Activated T-helper 9 cell treated with anti-CD3 and anti-CD28 coated beads, Interleukin-2, amount 50 U/mL, for 16 hours (primary cell): ENCODE measurements at places on chromosomes 3 and 15.

- no peak for DNase-seq
These were observed 115.0 kb downstream of the CHST2 start for GRCh38 chr3:143234526-143234925.

DNA sequence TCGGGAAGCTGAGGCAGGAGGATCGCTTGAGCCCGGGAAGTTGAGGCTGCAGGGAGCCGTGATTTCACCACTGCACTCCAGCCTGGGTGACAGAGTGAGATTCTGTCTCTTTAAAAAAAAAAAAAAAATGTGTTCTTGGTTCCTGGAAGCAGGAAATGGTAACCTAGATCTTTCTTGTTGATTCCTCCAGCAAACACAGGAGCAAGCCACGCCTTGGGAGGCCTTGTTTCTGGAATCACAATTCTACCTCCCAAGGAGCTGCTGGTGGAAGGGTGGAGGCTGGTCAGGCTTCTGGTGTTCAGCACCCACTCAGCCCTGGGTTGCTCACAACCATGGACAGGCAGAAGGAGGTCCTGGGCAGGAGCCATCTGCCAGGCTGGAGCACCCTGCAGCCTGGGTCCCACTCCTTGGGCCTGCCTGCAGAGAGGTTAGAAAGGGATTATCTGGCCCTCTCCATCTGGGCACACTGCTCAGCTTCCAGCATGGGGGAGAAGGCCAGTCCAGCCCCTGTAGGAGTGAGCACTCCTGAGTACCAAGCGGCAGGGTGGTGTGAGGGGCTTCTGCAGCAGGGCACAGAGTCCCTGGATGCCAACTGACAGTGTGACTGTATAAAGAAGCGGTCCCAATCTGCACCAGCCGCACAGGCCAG, 65.6 kb downstream of the ABTB1 start:
- no peak for DNase-seq

GRCh38 chr3:120983841-120984240, 75.8 kb downstream of the STXBP5L start:
- no peak for DNase-seq

GRCh38 chr15:25641762-25642161, 202.9 kb upstream of the UBE3A start:
- no peak for DNase-seq

GRCh38 chr3:46667061-46667621, 26.3 kb downstream of the ALS2CL start:
- no peak for DNase-seq

DNA sequence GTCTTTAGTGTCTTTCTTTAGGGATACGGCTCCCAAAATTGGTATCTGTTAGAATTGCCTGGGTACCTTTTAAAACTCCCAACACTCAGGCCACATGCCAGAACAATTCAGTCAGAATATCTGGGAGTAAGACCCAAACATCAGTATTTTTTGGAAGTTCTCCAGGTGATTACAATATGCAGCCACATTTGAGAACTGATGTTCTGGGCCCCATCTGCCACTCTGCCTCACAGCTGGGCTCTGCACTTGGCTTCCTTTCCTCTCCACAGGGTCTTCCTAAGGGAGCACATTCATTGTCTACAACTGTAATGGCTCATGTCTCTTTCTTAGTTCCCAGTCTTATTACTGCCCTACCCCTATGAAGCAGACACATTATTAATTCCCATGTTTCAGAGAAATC, 394.5 kb downstream of the MFSD1 start:
- no peak for DNase-seq
